ENCODE measurements at places on chromosomes 4 and X.

- DNase-seq = no peak
Measured at GRCh38 chr4:14607001-14607400, 395.3 kb upstream of the CPEB2 start.

DNA sequence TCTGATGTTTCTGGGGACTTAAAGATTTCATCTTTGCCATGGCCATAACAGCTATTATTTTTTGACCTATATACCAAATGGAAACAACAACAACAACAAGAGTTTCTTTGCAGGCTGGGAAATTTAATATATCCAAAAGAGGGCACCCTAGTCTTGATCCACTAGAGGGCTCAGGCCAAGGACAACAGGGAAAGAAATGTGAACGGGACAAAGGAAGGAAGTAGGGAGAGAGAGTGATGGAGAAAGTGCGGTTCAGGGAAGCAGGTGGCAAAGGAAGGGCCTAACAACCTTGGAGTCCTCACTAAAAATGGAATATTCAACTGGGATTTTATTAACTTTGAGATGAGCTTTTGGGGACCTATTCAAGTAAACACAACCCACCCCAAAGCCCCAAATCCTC, 67.8 kb upstream of the SCML1 start:
- no peak for DNase-seq

DNA sequence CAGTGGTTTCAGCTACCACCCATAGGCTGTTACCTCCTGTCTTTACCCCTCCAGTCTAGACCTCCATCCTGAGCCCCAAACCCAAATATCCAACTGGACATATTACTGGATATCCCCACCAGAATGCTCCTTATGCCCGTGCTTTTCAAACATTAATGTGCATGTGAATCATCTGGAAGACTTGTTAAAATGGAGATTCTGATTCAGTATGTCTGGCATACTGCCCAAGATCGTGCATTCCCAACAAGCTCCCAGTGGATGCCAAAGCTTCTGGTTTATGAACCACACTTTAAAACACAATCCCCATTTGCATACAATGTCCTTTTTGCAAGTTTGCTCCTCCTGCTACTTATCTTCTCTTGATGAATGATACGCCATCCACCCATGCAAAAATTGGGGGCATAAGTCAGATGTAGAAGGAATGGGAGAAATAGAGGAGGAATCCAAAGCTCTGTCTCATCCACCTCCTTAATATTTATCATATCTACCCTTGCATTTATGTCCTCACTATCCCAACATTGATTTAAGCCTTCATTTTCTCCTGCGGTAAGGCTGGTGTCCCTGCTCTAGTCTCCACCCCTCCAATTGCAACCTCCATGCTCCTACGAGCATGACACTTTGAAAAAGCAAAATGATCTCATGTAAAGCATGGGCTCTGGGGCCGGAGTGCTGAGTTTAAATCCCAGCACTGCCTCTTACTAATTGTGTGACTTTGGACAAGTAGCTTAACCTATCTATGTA, 7.4 kb upstream of the PGRMC1 start:
- DNase-seq = no peak

DNA sequence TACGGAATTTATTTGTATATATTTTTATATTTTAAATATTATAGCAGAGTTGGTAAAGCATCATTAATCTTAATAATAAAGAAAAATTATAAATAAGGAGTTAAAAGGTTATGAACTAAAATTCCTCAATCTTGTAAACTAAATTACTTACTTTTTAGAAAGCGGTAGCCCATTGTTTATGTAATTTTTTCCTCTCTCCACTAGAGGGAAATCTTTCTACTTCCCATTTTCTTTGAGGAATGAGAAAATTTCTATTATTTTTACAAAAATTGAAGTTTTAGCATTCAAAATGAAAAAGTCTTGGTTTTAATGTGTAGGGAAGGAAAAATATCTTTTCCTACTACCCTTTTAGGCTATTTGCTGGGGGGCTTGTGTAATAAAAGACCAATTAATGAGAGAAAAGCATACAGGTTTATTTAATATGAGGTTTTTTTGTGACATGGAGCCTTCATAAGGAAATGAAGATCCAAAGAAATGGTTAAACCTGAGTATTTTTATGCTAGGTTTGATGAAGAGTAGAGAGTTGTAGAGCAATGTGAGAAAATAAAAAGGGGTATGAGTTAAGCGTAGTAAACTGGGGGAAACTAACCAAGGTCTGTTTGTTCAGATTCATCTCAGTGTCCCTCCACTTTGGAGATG, 68.7 kb upstream of the ADAD1 start:
- no peak for DNase-seq

- peak; percentile 91 for DNase-seq
Measured at GRCh38 chr4:108762559-108763225, at the start of gene ETNPPL. TSS of gene ETNPPL (minus strand) at chr4:108763053. CDS start at chr4:108762898, 155 bp downstream.

GRCh38 chrX:104270916-104271512, 16.3 kb upstream of the ESX1 start:
- peak; percentile 86 for DNase-seq

GRCh38 chr4:2324891-2325290, 63.0 kb upstream of the MXD4 start:
- no peak for DNase-seq

- no peak for DNase-seq
Measured at GRCh38 chr4:140135529-140136088, 18.4 kb downstream of the MAML3 start.

- no peak for DNase-seq
Measured at GRCh38 chr4:168162604-168163003, 70.3 kb downstream of the ANXA10 start.

- DNase-seq = no peak
Measured at GRCh38 chrX:122248681-122249080, 935.4 kb upstream of the GRIA3 start.

DNA sequence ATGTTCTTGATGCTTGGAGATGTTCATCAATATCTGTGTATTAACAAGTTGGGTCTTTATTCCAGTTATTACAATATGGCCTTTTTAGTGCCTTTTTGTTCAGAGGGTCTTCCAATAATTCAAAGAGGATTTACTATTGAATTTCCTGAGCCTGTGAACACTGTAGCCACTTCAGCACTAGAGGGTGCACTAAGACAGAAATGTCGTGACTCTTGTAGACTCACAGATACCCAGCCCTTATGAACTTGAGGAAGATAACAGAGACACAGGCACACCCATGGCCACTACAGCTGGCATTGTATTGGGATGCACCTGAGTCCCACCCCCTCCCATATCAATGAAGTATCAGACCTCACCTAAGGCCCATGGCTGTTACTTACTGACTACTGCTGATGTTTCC, 54.4 kb upstream of the ACTRT1 start:
- DNase-seq = peak; percentile 60

GRCh38 chrX:118593407-118593806, 97.8 kb downstream of the DOCK11 start:
- no peak for DNase-seq

DNA sequence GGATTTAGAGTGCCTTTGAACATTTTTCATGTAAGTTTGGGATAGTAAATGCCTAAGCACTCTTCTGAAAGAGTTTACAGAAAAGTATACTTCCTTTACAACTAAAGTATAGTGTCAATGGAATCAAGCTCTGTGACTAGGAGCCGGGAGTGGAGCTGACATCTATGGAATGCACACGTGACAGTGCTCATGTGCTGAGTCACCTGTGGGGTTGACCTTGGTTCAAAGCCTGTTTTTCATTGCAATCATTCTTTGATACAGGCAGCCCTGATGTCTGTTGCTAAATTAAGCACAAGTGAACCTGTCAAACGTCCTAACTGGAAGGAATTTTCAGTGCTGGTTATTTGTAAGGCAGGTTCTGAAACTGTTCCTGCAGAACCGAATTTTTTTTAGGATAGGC, 82.5 kb downstream of the GPAT3 start:
- DNase-seq = no peak

DNA sequence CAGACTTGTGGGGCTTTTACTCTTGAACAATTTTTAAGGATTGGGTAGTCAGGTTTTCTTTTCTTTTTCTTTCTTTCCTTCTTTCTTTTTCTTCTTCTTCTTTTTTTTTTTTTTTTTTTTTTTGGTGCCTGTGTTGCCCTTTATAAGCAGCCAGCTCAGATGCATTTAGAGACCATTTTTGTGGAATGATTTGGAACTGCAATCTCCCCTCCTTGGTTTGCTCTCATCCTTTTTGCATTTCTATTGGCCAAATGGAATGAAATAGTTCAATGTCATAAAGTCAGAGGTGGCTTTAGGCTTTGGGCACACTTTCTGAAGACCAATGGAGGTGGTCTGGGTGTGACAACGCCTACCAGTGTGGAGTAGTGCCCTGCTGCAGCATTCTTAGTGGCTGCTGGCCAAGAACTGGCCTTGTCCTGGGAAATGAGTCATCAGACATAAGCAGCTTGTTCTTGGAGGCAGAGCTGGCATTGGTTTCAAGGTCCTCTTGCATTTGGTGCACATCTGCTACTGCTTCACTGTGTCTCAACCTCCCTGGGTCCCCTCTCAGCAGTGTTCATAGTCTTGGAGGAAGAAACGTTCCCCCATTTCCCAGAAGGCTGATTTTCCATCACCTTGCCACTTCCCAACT, 84.5 kb downstream of the CT47B1 start:
- no peak for DNase-seq

GRCh38 chrX:150410513-150410912, 47.4 kb downstream of the MAMLD1 start:
- DNase-seq = no peak

- DNase-seq = peak; percentile 94
Measured at GRCh38 chr4:110970642-110971041, 347.8 kb upstream of the PITX2 start.

DNA sequence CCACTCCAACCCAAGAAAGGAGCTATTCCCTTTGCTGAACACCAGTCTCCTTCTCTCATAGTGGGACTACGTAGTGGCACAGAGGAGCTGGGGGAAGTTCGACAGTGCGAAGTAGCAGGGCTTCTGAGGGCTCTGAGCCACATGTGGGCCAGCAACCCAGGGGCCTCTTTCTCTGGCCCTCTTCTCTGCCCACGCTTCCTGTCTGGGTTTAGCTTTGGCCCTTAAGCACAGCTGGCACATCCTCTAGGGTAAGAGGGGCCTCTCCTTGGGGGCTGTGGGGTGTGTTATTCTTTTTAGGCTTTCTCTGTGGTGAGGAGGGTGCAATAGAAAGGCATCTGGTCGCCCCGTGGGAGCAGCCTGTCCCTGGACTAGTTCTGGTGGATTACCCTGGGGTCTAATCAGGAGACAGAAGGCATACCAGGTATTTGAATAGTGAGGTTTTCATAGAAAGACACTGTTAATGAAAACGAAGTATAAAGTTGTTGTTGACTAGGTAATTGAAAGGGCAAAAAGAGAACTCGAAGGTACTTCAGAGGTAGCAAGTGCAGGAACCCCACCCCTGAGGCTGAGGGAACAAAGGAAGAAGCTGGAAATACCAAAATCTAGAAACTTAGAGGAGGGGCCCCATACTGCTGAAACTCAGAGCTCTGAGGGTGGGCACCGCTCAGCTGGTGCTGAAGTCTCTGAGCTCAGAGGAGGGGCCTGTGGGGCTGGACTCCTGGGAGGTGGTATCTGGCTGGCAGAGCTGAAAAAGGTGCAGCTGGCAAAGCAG, 151.9 kb upstream of the RPS6KA3 start:
- no peak for DNase-seq

GRCh38 chr4:134708616-134709015, 507.0 kb upstream of the PABPC4L start:
- DNase-seq = no peak

DNA sequence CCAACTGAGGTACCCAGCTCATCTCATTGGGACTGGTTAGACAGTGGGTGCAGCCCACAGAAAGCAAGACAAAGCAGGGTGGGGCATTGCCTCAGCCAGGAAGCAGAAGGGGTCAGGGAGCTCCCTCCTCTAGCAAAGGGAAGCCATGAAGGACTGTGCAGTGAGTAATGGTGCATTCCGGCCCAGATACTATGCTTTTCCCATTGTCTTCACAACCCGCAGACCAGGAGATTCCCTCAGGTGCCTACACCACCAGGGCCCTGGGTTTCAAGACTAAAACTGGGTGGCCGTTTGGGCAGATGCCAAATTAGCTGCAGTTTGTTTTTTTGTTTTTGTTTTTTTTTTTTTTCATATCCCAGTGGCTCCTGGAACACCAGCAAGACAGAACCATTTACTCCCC, 235.3 kb downstream of the TACR3 start:
- no peak for DNase-seq

DNA sequence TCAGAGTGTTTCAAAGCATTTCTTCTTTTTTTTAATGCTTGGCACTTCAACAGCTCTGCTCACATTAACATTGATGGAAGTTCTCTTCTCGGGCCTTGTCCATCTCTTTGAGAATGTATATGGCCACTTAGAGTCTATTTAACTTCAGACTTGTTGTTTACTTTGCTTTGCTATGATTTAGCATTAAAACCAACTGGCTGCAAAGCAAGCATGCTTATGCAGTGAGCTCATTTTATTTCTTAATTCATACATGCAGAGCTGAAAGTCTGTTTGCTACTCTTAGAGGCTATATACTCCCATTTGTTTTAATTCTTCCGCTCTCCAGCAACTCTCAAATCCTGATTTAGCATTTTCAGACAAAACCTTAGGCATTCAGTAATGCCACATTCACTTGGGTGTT, 107.6 kb upstream of the PACRGL start:
- no peak for DNase-seq

DNA sequence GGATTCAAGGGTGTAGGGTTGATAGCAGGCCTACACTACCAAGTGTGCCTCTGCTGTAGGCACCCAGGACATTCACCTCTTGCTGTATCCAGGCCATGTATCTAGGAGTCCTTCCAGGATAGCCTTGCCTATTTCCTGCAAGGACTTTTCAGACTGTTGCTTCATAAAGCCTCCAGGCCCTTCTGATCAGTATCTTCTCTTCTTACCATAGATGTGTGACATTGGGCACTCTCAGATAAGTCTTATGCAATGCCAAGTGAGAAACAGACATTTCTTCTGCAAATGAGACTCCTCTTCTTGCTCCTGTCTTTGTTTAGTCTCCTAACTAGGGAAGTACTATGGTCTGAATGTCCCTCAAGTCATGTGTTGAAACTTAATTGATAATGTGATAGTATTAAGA, 386.8 kb downstream of the ANKRD50 start:
- no peak for DNase-seq

DNA sequence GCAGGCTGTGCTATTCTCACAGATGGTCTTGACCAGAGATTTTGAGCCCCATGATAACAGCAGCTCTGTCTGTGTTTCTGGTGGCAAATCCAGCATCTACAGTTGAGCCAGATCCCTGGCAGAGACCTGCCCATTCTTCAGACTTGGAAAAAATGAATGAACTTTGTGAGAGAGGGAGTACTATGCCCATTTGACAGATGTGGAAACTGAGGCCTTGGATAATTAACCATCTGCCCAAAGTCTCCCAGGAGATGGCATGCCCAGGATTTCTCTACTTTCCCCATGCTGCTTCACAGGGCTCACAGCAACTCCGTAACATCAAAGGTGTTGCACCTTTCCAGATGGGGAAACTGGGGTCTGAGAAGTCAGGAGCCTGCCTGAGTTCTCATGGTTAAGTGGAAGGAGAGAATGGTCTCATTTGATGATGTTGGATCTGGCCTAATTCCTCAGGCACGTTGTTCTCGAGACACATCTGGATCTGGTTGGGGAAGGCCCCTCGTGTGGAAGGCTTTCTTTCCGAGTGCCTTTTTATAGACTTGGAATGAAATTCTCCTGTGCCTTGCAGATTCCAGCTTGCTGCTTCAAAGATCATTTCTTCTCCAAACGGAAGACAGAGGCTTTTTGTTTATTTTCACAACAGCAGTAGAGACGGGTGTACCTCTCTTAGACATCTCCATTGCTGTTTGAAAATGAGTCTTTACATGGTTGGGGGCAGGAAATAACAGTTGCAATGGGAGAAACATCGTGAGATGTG, 73.3 kb upstream of the STX18 start:
- DNase-seq = no peak
